ENCODE measurements at places on chromosomes 13 and 19.
A peak's percentile ranks its signal among the peaks of the same experiment; 100 is the strongest.

GRCh38 chr19:37362733-37363132 is 8.2 kb upstream of the ZNF527 start:
- no peak for DNase-seq

GRCh38 chr13:112131081-112131712 is 64.2 kb downstream of the SOX1 start:
- DNase-seq: no peak

- no peak for DNase-seq
Observed at GRCh38 chr13:77729502-77730221, 32.2 kb downstream of the SLAIN1 start.

DNA sequence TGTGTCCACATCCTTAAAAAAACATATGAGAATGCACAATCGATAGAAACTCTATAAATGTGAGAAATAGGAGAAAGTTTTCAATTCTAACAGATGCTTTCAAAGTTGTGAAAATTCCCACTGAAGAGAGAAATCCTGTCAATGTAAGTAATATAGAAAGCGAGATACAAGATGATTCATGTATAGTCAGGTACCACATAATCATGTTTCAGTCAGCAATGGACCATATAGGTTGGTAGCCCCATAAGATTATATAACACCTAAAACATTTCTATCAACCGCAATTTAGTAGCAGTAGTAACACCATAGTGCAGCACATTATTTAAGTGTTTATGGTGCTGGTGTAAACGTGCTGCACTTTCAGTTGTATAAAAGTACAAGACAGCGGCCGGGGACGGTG is 18.5 kb downstream of the ZNF791 start:
- no peak for DNase-seq

DNA sequence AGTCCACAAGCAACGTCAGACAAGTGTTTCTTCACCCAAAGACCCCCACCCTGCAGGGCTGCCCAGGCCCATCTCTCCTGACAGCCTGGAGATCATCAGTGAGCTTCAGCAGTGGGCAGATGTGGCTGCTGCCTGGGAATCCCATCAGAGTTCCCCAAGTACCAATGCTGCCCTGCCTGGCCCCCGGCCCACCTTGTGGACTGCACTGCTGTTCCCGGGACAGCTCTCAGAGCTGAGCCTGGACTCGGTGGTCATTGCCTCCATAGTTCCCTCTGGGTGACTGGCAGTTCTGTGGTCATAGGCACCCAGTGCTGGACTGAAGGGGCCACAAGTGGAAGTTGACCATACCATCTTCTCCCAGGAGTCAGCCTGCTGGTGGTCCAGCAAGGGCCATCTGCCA is 24.5 kb upstream of the ZNF492 start:
- DNase-seq: no peak

- no peak for DNase-seq
Observed at GRCh38 chr19:31658993-31659896, 310.0 kb upstream of the TSHZ3 start.

DNA sequence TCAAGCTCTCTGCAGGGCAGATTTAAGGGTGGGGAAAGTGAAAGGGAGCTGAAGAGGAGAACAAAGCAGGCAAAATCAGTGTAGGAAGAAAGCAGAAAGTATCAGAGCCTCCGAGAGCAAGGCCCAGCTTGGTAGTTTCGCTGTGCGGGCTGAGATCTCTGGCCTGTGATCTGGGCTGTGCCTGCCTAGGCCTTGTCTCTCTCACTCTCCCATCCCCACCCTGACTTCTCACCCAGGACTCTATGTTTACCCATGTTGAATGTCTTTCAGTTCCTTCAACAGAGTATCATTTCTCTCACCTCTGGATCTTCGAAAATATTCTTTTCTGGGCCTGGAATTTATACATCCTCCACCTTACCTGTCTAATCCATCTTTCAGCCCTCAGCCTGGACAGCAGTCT is 391.3 kb downstream of the FOXO1 start:
- no peak for DNase-seq

- DNase-seq: no peak
Observed at GRCh38 chr19:44925114-44925891, 10.9 kb downstream of the APOC1 start.

DNA sequence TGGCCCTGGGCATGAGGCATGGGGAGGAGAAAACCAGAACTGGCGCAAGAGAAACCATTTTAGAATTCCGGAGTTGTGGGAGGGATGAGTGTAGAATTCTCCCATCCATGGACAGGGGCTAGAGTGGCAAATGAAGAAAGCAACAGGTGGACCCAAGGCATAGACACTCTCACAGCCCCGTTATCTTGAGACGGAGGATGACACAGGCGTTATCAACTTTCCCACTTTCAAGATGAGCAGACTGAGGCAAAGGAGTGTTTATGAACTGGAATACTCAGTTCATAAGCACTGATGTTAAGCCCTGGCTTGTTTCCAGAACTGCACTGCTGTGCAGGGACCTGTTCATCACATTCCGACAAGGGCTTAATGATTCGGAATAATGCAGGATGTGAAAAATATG is 1.1 kb upstream of the GTF3A start:
- no peak for DNase-seq

- peak; percentile 26 for DNase-seq
Observed at GRCh38 chr19:29712744-29713516, 2.1 kb downstream of the C19orf12 start.

DNA sequence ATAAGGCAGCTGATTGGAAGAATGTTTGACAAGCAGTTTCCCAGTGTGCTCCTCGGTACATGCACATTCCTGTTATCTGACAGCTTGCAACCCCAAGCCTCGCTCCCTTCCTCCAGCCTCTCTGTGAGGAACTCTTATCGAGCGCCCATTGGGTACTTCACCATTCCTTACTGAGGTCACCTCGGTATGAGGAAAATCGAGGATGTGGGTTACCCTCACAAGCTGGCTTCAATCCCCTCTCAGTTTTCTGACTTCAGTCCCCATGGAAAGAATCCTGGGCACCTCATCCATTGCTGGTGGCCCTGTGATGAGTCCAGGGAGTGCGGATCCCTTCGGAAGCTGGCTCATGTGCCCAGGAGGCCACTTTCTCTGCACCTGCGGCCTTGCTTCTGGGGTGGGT is 17.3 kb downstream of the TEX29 start:
- no peak for DNase-seq

- DNase-seq: peak; percentile 26
Observed at GRCh38 chr19:3227054-3227626, 2.7 kb downstream of the CELF5 start.

DNA sequence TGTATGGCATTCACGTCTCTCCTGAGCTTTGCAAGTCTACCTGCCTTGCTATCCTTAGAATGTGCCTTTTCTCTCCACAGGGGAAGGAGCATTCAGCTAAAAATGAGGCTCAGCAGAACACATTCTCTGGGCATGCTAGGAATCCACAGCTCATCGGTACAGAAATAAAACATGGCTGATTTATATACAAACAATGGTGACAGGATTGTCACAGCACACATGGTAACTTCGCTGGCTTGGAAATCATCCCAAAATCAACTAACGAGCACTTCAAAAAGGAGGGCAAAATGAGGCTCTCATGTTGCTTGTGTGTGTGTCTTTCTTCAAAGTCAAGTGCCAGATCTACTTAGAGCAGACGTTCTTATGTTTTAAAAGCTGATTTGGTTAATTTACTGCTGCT is 373.0 kb downstream of the FGF14 start:
- no peak for DNase-seq

- DNase-seq: peak; percentile 42
Observed at GRCh38 chr19:53947624-53948023, 15.1 kb upstream of the CACNG8 start.

DNA sequence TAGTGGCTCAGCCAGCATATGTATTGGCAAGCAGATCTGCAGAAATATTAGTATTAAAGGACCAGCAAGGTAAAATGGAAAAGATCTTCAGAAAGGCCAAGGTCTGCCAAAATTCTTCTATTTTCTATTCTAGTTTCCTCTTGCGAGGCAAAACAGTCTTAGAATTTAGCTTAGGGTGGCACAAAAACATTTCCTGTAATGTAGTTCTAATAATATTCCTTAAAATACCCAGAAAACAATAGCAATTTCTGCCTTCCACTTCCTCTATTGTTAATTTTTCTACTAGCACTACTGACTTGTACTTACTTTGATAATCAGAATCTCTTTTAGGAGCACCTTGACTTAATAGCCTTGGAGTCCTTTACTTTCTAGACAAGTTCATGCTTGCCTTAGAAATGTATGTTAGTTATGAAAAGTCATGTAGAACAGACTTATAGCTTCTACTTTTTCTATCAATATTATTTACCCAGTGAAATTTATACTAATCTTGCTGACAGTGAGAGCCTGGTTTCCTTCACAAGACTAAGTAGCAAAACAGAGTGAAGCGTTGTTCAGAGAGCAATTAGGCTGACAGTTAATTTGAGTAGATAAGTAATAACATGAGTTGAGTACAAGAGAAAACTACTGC is 23.9 kb upstream of the LPAR6 start:
- DNase-seq: no peak

DNA sequence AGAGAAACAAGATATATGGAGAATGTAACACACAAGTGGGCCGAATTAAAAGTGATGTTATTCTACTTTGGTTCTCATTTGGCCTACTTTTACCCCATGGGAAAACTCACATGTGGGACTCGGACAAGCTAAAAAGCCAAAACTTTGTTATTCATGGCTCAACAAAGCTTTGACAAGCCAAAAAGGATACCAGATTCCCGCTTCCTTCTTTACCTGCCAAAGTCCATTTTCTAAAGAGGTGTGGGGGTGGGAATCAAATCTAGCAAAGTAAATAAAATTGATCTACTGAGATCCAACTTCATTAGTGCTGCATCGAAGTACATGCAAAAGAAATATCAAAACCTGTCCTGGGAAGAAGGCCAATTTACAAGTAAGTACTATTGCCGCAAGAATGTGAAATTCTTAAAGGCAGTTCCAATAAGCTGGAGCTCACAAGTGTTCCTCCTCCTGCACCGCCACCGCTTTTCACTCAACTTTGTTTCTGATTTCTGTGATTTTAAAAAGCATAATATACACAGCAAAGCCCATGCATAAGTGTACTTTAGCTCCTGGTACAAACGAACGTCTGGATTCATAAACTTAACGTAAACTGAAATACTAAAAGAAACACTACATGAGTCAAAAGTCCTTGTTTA is 1.1 kb downstream of the LNX2 start:
- no peak for DNase-seq

- peak; percentile 60 for DNase-seq
Observed at GRCh38 chr13:33228648-33229445, 56.7 kb downstream of the STARD13 start.

DNA sequence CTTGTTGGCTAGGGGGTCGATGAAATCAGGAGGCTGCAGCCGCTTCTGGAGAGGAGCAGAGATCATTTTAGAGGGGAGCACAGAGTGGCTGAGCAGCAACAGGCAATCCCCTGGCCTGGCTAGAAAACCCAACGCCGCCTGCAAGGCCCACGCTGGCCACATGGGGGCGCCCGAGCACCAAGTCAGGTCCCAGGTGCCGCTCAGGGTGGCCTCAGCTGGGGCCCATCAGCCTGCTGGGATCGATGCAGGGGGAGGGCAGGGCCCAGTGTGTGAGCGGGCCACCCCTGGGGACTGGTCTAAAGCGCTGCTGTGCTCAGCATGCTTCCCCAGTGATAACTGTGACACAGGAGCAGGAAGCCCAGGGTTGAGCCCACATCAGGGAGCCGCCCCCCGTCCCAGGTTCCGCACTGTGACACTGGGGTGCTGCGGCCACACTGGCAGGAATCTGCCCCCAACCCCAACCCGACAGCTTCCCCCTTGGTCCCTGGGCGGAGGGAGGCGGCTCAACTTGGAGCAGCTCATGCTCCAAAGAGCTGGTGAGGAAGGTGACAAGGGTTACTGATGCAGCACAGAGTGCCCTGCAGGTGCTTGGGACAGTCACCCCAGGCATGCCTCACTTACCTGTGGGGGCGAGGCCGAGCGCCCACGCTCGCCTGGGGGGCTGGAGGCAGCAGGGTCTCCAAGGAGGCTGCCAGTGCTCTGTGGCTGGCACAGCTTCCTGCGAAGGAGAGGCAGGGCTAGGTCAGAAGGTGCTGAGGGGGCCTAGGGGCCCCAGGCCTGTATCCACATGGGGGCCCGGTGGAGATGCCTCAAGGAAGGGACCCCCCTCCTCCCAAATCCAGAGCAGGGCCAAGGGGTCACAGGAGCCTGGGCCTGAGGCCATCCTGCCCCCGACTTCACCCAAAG is 13.3 kb upstream of the ISYNA1 start:
- DNase-seq: peak; percentile 64

GRCh38 chr19:40411125-40411842 is 1.9 kb downstream of the PRX start:
- DNase-seq: no peak

DNA sequence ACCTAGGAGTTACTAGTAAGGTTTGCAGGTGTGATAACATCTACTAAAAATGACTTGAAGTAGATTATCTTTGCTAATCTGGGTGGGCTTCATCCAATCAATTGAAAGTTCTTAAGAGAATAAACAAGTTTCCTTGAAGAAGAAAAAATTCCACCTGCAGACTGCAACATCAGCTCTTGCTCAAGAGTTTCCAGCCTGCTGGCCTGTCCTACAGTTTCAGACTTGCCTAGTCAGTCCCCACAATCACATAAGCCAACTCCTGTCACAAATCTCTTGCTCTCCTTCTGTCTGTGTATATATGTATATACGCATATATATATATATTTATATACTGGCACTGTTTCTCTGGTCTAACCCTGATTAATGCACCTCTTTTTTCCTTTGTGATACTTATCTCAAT is 67.3 kb upstream of the ITM2B start:
- no peak for DNase-seq

GRCh38 chr19:17671906-17672305 is 16.2 kb downstream of the UNC13A start:
- DNase-seq: peak; percentile 78

GRCh38 chr13:48567515-48568369 is 34.9 kb upstream of the RCBTB2 start:
- no peak for DNase-seq

- DNase-seq: no peak
Observed at GRCh38 chr13:57865600-57866294, 234.2 kb downstream of the PCDH17 start.

- DNase-seq: no peak
Observed at GRCh38 chr13:34207334-34207733, 389.4 kb downstream of the RFC3 start.

- DNase-seq: no peak
Observed at GRCh38 chr13:33004511-33004910, 11.7 kb upstream of the KL start.

DNA sequence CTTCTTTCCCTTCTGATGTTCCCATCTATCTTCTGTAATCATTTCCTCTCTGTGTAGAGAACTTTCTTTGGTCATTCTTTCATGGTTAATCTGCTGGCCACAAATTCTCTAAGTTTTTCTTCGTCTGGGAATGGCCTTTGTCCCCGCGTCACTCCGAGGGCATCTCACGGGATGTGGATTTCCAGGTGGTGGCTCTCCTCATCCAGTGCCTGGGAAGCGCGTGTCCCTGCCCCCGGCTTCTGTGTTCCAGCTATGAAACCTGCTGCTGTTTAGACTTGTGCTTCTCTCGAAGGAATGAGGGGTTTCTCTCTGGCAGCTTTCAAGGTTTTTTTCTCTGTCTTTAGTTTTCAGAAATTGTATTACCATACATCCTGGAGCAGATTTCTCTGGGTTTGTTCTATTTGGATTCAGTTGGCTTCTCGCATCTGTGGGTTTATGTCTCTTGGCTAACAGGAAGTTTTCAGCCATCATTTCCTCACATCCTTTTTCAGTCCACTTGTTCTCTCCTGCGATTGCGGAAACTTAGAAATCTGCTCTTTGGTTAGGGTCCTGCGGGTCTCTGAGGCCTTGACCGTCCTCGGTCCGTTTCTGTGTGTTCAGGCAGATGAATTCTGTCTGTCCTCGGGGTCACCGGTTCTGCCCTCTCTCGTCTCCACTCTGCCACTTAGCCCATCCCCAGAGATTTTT is 36.9 kb upstream of the DCUN1D2 start:
- DNase-seq: peak; percentile 16

Measured in cerebellar cortex (tissue), 1 donor.